CD4-positive, alpha-beta T cell treated with Interleukin-4 for 1 hour (primary cell): ENCODE measurements at places on chromosomes 4 and X.
A peak's percentile ranks its signal among the peaks of the same experiment; 100 is the strongest.

GRCh38 chrX:154384284-154384892, 5.3 kb downstream of the EMD start:
- DNase-seq: no peak

DNA sequence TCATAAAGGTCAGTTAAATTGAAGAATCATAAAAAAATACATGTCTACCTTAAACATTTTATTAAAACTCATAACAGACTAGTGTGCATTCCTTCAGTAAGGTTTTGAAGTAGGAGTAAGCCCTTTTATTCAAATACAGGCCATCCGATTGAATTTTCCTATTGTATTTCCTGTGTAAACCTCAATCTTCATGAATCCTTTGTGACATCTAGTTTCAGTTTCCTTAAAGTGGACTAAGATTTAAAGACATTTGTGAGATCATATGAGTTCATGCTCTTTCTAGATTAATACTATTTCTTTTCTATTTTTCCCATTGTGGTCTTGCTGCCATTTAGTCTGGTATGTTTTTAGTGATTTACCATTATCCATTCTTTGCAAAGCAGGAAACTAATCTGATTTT, 644.7 kb upstream of the BOD1L1 start:
- DNase-seq: no peak

GRCh38 chr4:77125961-77126360, 31.0 kb upstream of the CCNG2 start:
- DNase-seq: no peak

- no peak for DNase-seq
Measured at GRCh38 chr4:34676400-34676799, 1567.9 kb downstream of the ARAP2 start.

DNA sequence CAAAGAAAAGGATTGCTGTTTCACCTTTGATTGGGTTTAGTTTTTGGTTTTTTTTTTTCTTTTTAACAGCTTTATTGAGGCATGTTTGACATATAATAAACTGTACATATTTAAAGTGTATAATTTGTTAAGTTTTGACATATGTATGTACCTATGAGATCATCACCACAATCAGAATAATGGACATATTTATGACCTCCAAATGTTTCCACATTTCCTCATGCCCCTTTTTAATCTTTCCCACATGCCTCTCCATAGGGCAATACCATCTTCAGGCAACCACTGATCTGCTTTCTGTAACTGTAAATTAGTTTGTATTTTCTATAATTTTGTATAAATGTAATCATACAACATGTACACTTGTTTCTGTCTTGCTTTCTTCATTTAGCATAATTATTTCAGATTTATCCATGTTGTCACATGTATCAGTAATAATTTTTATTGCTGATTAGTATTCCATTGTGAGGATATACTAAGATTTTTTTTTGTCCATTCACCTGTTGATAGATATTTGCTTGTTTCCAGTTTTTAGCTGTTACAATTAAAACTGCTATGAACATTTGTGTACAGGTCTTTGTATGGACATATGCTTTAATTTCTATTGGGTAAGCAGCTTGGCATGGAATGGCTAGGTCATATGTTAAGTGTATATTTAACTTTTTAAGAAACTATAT, 33.5 kb downstream of the PTPN13 start:
- no peak for DNase-seq

- DNase-seq: peak; percentile 41
Measured at GRCh38 chrX:55489314-55490009, at the start of gene USP51. TSS of gene USP51 (minus strand) at chrX:55489848. CDS start at chrX:55488939, 909 bp downstream.

DNA sequence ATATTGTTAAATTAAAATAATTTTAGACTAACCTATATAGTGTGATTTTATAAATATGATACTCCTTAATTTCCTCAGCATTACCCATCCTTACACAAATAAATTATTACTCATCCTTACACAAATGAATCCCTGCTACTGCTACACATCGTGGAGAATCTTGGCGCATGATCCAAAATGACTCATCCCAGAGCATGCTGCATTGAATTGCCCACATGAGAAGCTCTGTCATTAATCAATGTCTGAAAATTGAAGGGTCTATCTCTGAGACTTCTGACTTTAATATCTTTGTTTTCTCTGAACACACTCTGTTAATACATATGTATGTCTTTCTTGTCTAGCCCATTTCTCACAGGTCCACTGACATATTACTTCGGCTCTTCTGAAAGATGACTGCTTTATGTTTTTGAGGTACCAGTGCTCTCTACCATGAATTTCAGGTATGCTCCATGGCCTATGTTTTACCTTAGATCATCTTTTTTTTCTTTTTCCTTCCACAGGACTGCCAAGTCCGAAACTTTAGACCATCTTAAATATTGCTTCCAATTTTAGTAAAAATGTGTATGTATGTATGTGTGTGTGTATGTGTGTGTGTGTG, 15.7 kb upstream of the DUSP21 start:
- DNase-seq: no peak

DNA sequence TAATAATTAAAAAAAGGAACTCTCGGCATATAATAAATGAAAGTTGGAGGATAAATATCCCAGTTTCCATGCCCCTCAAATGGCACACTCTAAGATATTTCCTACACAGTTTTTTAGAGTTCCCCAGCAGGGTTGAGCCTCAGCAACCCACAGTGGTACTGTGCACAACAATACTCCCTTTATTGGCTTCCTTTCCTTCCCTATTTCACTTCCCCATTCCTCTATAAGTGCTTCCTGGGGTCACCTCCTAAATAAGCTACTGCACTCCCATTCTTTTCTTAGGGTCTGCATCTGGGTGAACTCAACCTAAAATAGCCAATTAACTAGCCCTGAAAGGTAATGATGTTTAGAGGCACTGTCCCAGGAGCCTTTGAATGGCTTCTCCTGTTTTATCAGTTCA, 76.4 kb upstream of the NHS start:
- DNase-seq: no peak

- no peak for DNase-seq
Measured at GRCh38 chrX:17842769-17843525, 18.2 kb downstream of the RAI2 start.
